Activated CD8-positive, alpha-beta memory T cell treated with anti-CD3 and anti-CD28 coated beads for 48 hours (primary cell): ENCODE measurements at places on chromosomes 7 and 10.

GRCh38 chr10:131777162-131777561 is 123.6 kb upstream of the PPP2R2D start:
- DNase-seq = no peak

- DNase-seq = no peak
These were observed 37.2 kb upstream of the OPTN start for GRCh38 chr10:13062803-13063202.

GRCh38 chr7:141974831-141975230 is 1.3 kb upstream of the TAS2R38 start:
- DNase-seq = no peak

GRCh38 chr7:31190906-31191305 is 138.8 kb downstream of the ADCYAP1R1 start:
- DNase-seq = no peak

- no peak for DNase-seq
These were observed 301.5 kb downstream of the PARD3 start for GRCh38 chr10:34513636-34514035.

- no peak for DNase-seq
These were observed 27.0 kb downstream of the TASOR2 start for GRCh38 chr10:5711642-5712041.

DNA sequence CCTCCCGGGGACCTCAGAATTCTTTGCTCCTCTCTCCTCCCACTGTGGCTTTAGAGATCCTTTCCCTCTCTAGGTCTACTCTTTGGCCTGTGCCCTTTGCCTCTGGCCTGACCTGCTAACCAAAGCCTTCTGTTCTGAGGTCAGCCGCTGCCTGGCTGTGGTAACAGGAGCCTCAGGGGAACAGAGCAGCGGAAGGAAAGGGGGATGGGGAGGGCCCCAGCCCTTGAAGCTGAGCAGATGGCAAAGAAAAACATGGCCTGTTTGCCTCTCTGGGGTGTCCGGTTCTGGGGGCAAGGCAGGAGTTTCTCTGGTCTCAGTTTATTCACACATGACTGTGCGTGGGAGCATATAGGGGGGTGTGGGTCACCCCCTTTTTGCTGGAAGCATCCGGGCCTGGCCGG is 28.2 kb downstream of the COL26A1 start:
- DNase-seq = peak; percentile 3

- no peak for DNase-seq
These were observed 233.5 kb downstream of the WDR11 start for GRCh38 chr10:121084675-121085070.

DNA sequence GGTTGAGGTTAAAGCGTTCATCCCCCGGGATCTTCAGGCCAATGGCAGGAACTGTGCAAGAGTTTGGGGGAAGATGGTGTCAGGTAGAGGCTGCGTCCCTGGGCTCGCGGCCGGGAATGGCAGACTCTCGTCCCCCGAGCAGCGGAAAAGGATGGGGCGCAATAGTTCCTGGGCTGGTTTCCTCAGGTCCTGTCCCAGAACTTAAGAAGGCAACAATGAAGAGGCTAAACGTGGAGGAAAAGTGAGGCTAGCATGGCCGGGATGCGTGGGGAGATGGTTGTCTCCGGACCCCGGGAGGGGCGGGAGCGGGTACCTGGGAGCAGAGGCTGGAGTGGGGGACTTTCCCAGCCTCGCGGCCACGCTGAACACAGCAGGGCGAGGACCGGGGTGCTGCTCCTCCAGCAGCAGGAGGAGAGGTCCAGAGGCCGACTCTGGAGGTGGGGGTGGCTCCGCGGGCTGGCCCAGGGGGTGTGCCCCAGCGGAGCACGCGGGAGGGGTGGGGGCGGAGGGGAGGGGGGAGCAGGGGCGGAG is 882 bp downstream of the IRF5 start:
- no peak for DNase-seq

DNA sequence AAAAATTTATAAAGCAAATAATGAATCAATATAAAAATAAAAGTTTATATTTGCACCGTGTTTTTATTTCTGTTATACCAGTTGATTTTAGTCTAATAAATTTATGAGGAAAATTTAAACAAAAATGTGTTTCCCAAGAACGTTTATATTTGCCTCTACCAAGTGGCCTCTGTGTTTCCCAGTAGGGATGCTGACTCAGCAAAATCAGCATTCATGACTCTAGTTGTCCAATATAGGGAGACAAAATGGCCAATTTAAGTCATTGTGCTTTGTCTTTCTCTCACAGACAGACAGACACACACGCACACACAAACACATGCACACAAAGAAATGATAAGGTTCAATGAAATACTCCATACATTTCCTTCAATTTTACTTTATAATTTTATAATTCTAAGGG is 942.5 kb upstream of the ZWINT start:
- no peak for DNase-seq

DNA sequence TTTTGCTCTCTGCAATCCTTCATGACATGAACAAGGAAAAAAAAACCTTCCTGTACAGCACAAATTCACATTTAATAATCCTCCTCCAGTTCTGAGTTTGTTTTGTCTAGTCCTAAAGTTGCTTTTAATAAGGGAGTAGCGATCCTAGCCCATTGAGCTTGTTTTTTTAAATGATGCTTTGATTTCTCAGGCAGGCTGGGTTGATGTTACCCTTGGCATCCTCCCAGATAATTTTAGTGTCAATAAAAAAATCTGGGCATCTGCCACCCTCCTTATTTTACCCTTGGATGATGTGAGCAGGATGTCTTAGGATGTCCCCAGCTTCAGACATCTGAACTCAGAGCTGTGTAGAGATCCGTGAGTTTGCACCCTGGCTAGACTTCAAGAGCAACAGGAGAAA is 33.9 kb upstream of the PROSER2 start:
- no peak for DNase-seq

DNA sequence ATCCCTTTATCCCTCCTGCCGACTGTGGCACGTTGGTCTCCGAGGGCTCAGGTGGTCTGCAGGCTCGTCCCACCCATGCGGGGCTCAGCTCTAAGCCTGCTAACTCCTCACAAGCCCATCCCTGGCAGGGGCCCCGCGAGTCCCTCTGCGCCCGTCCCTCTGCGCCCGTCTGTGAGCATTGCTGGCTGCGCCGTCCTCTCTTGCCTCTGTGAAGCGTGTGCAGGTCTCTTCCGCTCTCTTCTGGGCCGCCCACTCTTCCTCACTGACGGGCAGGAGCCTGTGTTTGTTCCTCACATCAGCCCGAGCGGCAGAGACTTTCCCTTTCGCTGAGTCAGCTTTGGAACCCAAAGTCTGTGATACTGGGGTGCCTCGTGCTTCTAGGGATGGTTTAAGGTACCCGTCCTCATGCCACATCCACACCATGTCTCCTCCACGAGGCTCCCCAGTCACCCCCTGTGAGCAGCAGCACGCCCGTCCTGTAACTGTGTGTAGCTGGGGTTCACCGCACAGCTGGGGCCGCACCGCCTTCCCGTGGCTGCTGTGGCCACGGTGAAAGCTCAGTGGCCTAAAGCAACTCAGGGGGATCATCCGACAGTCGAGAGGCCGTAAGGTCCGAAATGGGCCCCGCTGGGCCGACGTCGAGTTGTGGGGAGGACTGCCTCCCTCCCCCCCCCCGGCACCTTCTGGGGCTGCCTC is 35.5 kb downstream of the ADGRA1 start:
- no peak for DNase-seq

DNA sequence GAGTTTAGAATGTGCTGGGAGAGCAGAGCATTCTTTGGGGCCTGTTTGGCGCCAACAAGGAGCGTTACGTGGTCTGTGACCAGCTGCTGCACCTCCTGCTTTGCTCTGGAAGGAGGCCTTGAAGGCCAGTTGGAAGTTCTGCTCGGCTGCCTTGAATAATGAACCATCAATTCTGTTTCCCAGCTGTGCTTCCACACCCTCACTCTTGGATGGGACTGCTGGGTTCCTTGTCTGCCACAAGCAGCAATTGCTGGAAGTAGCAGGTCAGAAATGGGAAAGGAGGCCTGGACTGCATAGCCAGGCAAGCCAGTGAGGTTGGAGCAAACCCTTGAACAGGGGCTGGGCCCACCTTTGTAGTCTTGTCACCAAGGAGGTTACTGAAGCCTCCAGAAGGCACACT is 86.6 kb upstream of the INSYN2A start:
- no peak for DNase-seq

DNA sequence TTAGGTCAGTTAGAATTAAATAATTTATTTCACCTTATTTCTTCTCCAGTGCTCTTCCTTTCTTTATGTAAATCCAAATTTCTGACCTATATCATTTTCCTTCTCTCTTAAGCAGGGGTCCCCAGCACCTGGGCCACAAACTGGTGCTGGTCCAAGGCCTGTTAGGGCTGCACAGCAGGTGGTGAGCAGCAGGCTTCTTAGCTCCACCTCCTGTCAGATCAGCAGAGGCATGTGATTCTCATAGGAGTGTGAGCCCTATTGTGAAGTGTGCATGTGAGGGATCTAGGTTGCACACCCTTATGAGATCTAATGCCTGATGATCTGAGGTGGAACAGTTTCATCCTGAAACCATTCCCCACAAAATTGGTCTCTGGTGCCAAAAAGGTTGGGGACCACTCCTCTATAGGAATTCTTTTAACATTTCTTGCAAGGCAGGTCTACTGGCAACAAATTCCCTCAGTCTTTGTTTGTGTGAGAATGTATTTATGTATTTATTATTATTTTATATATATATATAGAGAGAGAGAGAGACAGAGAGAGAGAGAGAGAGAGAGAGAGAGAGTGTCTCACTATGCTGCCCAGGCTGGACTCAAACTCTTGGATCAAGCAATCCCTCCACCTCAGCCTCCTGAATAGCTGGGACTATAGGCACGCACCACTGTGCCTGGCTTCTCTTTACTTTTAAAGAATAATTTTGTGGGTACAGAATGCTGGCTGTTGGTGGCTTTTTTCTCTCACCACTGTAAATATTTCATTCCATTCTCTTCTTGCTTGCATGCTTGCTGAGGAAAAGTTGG is 4.3 kb upstream of the ABCC2 start:
- DNase-seq = no peak

DNA sequence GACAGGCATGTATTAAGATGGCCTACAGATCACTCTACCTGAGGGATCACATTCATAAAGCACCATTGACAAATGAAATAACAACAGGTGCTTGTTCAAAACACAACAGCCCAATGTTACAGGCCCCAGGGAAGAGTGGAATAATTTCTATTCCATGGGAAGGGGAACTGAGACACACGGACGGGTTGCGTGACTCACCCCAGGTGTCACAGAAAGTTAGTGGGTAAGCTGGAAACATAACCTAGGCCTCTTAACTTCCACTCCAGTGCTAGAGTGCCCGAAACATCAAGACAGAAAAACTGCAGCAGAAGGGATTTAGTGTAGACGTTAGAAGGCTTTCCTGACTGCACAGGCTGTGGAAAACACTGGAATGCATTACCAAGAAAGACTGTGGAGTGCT is 48.3 kb downstream of the SLC37A3 start:
- no peak for DNase-seq

DNA sequence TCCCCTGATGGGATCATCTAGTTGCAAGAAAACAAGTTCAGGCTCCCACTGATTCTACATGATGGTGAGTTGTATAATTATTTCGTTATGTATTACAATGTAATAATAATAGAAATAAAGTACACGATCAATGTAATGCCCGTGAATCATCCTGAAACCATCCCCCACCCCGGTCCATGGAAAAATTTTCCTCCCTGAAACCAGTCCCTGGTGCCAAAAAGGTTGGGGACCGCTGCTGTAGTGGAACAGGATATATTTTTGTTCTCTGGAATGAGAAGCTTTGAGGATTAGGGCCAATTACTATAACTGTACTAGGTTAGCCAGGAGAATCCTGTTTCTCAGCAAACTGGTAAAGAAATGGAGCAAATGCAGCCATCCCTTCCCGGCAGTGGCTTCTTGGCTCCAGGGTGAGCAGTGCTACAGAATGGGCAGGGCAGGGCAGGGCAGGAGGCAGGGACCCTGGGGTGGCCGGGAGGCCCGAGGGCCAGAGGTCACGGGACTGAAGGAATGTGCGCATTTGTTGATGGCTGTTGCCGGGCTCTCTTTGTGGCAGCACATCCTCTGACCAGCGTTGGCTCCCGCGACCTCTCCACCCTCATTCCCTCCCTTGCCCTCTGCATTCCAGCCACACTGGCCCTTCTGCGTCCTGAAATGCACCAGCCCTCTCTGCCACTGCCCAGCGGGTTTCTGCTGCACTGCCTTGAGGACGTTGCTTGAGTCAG is 162.3 kb upstream of the NPS start:
- no peak for DNase-seq

DNA sequence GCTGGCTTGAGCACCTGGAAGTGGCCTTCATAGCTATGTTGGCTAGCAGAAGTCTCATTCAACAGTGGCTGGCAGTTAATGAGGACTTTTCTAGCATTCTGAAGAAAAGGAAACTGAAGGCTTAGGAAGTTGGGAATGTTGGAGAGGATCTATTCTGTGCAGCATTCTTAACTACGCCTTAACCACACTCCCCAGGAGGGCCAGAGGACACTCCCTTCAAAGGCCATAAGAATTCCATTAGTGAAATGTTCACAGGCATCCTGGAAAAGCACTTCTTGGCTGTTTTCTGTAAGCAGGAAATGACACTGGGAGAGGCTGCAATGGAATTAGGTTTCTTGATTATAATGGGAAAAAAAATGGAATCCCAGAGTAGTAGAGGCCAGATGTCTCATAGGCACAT is 188.9 kb downstream of the ARHGAP12 start:
- DNase-seq = no peak

DNA sequence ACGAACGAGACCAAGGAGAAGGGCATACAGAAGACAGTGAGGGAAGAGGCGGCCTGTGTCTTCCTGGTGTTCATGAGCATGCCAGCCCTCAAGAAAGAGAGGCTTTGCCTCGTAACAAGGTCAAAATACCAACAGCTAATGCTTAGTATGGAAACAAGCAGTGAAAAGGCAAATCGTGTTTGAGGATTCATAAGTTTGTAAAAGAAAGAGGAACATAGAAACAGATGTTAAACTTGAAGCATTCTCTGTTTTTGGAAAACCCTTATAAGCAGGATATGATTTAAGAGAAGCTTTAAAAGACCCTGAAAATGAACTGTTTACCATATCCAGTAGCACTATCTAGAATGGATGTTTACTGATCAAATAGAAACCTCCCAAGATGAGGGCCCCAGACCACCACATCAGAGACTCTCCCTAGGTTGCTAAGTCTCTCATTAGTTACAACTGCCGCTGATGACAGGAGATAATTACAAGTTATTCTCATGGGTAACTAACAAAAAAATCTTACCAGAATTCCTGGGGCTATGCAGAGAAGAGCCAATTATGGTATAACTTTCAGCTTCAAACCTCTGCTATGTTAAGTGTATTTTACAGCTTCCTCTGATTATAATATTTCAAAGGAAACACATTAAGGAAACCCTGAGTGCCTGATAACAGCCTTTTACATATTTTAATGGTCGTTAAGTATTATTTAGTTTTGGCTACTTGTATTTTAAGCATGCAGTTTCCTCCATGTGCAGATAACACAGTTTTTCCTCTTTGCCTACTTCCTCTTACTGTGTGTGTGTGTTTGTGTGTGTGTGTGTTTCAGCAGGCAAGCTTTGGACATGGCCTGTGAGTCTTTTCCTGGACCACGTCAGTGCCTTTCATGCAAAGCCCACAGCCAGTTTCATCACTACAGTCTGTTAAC is 17.9 kb downstream of the JCAD start:
- DNase-seq = no peak
